RWPE2 (cell line): ENCODE measurements at places on chromosomes 3 and 15.

DNA sequence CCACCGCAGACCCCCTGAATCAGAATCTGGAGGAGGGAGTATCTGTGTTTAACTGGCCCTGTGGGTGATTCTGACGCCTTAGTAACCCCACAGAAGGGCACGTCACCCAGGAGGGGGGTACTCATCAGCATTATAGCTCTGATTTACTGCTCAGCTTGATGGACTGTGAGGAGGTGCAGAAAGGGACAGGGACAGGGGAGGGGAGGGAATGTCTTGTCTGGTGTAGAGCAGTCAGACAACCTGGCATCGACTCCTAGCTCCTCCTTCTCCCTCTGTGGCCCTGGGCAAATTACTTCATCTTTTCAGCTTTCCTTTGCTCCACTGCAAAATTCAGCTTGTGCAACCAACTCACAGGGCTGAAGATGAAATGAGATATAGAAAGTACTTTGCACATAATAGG is 42.3 kb upstream of the GLCE start:
- no peak for DNase-seq

DNA sequence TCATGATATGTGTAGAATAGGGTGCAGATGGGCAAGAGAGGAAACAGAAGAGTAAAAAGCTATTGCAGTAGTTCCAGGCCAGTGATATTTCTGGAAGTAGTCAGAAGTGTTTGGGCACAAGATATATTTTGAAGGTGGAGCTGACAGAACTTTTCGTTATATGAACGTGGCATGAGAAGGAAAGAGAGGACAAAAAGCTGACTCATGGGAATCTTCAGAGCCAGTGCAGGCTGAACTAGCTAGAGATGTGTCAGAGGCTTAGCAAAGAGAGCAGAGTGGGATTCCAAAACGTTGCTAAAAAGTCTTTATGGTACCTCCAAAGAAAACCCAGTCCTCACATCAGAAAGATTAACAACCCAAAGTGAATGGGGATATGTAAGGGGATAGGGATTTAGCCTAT is 28.7 kb downstream of the TRIM69 start:
- no peak for DNase-seq

DNA sequence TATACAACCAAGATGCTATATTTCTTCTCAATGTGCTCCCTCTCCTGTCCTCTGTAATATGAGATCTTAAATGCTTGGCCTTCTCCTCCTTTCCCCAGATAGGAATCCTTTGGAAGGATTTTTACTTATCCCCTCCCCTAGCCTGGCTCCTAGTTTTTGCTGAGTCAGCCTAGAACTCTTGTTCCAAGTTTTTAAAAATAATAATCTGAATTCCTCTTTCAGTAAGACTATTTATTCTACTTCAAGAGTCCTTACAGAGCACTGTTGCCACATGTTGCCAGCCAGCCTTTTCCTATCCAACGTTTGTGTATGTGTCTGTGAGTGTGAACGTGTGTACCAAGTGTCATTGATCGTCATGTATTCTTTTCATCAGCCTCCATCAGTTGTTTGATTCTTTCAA is 11.0 kb upstream of the KCNMB2 start:
- no peak for DNase-seq

DNA sequence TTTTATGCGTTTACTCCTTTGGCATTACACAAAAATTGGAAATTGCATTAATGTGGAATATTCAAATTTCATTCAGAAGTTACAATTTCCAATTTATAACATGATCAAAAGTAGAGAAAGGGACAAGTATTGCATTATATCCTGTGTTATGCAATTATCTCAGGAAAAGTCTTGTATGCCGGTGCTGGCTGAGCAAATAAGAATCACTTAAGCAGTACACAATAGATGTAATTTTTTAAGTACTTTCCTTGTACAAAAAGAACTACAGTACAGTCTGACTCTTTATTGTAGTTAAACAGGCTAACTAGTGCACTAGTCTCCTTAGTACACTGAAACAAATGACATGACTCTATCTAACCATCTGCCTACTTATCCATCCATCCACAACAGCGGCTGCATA is 493.2 kb upstream of the KCNMB2 start:
- no peak for DNase-seq

- DNase-seq: no peak
Measured at GRCh38 chr3:127786353-127787070, 35.8 kb downstream of the MGLL start.

DNA sequence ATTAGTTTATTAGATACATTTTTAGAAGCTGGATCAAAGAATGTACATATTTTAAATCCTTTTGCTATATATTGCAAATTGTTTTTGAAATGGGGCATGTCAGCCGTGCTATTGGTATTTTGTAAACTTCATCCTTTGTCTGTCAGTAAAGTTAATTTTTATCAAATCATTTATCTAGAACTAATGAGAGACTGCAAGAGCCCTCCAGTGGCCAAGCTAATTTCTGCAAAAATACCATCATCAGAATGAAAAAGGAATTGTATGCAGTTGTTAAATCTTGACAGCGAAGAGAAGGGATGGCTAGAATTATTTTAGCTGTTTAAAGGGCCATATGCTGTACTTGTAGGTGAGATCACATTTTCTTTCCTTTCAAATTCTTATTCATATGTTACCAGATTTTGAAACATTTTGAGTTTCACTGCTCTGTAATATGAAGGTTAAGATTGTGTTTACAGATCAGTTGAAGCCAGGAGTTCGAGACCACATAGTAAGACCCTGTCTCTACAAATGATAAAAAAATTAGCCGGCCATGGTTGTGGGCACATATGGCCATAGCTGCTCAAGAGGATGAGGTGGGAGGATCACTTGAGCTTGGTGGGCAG is 8.1 kb upstream of the CLDN11 start:
- no peak for DNase-seq

GRCh38 chr15:33119273-33119672 is 75.2 kb downstream of the FMN1 start:
- DNase-seq: no peak

DNA sequence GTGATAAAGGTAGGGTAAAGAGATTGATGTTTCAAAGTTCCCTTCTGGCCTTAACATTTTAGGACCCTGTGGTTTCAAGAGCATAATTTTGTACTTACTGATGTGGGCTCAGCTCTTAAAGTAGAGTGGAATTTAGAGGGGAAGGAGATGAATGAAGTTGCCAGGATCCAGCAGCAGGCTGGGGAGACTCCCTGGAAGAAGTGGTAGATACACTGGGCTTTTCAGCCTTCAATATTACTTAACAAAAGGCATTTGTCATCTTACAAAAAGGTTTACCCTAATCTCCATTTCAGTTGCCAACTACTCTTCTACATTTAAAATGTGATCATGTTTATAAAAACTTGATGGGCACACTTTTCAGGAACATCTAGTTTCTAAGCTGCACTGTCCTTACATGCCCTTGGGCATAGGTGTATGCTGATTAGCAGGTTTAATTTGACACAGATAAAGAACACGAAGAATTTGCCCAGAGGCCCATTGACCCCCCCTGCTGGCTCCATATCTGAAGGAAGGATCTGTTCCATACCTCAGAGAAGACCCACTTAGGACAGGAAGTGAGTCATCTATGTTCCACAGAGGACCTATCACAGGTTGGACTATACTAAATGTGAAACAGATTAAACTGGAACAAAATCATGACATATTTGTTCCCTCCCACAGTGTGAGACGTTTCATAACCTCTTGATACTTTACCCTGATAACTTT is 93.0 kb upstream of the LPP start:
- DNase-seq: no peak

DNA sequence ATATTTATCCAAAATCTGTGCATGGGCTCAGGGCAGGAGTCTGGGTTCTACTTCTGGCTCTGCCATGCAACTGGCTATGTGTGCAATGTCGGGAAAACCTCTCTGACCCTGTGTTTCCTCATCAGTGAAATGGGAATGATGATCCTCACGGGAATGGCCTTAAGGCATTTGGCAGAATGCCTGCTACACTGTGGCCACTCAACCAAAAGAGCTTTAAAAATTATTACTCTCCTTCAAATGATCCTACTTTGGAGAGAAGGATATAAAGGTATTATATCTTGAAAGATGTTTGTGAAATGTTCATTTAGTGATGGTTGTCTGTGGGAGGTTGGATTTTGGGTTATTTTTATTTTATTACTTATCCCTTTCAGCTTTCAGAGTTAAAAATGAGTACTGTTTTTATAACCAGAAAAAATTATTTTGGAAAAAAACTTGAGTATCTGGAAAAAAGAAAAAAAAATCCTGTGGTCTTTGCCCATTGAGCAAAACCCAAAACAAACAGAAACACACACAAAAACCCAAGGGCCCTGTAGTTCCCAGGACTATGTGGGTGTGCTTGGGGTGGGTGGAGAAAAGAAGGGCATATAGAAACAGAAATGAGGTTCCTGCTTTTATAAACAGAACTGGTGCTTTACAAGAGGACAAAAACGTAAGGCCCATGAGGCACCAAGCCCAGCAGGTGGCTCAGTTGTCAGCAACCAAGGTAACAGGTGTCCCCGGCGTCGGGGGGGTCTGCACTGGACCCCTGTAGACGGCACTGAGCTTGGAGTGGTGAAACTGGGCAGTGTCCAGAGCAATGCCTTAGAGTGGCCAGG is 22.0 kb downstream of the RGMA start:
- no peak for DNase-seq

DNA sequence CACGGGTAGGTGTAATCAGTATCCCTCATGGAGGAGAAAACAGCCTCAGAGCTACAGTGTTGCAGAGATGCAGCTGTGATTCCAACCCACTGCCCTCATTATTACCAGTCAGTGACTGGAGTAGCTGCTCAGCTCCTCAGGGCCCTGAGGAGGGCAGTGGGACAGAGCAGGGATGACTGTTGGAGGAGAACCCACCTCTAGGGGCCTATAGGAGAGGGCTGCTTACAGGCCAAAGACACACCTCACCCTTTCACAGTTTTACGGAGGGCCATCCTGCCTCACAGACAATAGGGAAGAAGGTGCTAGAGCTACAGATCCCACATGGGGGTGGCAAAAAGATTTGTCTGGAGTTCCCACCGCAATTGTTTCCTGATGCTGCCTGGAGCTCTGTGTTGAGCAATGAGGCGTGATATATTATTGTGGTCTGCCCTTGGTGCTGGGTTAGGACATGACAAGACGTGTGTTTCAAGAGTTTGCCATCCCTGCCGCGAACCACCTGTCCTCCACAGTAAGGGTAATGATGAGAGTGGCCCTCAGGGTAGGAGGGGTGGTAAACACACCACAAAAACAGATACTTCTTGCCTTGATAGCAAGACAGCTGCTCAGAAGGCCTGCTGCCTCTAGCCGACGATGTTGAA is 140.5 kb upstream of the TPM1 start:
- no peak for DNase-seq

- DNase-seq: no peak
Measured at GRCh38 chr3:145776782-145777408, 384.1 kb downstream of the PLOD2 start.

DNA sequence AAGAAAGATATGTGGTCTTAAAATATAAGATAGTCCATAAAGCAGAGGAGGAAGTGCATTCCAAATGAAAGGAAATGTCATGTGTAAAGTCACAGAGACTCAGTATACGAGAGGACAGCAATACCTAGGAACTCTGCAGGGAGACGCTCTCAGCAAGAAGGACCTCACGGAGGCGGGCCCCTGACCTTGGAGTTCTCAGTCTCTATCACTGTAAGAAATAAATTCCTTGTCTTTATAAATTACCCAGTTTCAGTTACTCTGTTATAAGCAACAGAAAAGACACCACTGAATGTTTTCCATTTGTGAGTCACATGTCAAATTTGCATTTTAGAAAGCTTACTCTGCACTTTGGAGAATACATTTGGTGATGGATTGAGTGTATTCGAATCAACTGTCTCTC is 140.6 kb downstream of the GBE1 start:
- no peak for DNase-seq

- DNase-seq: no peak
Measured at GRCh38 chr3:152243301-152243711, 25.4 kb upstream of the MBNL1 start.

DNA sequence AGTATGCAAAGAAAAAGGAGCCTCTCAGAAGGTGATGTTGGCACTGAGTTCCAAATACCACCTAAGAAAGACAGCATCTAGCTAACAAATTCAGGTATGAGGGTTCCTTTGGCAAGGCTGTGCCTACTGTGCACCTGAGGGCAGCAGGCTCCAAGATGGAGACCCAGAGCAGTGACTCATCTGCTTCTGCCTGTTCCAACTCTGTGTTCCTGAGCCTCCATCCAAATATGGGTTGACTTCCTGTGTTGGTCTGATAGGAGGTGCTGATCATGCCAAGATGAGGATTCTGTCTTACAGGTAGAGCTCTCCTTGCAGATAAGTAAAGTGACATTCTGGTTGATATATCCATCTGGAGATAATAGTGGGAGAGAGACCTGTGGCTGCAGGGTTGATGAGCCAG is 26.0 kb downstream of the SV2B start:
- no peak for DNase-seq

GRCh38 chr3:18295171-18295920 is 129.8 kb downstream of the SATB1 start:
- peak; percentile 88 for DNase-seq

GRCh38 chr3:197181741-197182140 is 116.7 kb downstream of the DLG1 start:
- no peak for DNase-seq

GRCh38 chr3:27281671-27282150 is 87.5 kb downstream of the NEK10 start:
- DNase-seq: no peak

DNA sequence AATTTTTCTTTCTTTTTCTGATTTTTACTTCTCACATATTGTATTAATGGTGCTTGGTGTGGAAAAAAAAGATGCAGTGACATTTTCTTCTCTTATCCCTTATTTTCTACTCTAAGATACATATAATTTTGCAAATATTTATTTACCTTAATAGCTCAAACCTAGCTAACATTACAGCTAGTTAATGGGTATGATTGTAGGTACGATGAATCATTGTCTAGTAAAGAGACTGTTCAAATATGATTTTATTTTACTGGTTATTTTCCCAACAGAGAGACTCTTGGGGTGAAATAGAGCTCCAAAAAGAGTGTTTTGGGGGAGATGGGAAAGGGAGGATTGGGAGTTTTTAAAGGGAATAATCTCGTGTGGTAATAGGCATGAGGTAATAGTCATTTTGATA is 206.0 kb downstream of the RBMS3 start:
- DNase-seq: no peak

- DNase-seq: no peak
Measured at GRCh38 chr3:10347648-10348403, 26.9 kb upstream of the SEC13 start.

DNA sequence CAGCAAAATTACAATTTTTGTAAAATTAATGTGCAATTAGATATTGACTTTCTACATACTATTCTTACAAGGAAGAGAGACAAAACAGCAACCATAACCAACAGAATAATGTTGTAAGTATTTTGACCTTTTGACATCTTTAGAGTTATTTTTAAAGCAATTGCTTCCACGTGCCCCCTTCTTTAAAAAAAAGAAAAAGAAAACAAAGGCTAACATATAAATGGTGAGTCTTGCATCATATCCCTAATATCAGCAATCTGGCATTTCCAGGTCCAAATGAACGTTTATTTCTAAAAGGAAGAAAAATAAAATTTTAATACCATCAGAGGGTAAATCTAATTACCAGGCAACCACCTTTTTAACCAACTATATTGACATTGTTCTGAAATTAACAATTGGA is 19.3 kb upstream of the STRIT1 start:
- DNase-seq: no peak
